CD4-positive, alpha-beta T cell treated with Interleukin-4 for 4 hours (primary cell): ENCODE measurements at places on chromosomes 11 and 22.

DNA sequence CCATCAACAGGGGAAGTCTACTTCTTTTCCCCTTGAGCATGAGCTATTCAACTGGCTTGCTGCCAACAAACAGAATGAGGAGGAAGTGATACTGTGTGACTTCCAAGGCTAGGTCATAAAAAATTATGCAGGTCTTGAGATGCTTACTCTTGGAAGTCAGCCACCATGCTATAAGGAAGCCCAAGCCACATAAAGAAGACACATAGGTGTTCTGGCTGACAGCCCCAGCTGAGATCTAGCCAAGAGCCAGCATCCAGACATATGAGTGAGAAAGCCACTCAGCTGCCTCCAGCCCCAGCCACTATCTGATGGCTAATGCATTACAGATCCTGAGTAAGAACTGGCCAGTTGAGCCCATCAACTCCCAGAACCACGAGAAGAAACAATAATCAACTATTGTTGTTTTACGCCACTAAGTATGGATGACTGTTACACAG, 31.0 kb upstream of the PPP2R1B start:
- peak; percentile 5 for DNase-seq

DNA sequence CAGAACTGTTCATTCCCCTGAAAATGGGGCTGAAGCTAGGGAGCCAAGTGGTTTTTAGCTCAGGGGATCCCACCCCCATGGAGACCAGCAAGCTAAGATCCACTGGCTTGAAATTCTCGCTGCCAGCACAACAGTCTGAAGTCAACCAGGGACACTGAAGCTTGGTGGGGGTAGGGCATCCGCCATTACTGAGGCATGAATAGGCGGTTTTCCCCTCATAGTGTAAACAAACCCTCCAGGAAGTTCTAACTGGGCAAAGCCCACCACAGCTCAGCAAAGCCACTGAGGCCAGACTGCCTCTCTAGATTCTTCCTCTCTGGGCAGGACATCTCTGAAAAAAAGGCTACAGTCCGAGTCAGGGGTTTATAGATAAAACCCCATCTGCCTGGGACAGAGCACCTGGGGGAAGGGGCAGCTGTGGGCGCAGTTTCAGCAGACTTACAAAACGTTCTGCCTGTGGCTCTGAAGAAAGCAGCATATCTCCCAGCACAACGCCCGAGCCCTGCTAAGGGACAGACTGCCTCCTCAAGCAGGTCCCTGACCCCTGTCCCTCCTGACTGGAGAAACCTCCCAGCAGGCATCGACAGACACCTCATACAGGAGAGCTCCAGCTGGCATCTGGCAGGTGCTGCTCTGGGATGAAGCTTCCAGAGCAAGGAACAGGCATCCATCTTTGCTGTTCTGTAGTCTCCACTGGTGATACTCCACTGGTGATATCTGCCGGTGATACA, 32.7 kb downstream of the GAB4 start:
- DNase-seq = no peak

- DNase-seq = no peak
Measured at GRCh38 chr11:33001281-33001680, 14.4 kb upstream of the DEPDC7 start.

DNA sequence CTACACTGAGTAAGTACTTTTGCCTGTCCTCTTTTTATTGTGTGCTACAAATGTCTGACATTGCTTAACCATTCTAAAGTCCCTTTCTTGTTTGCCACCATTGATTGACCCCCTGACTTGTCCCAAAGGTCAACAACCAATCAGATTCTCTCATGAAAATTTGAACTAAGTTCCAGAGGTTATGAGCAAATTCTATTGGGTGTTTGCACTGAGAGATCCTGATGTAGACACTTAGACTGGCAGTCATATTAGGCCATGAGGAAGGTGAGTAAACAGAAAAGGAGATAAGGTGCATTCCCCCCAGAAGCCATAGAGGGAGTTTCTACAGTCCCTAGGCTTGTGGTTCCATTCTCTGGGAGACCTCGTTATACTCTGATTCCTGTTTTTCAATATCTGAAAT, 101.3 kb upstream of the E2F8 start:
- DNase-seq = no peak

DNA sequence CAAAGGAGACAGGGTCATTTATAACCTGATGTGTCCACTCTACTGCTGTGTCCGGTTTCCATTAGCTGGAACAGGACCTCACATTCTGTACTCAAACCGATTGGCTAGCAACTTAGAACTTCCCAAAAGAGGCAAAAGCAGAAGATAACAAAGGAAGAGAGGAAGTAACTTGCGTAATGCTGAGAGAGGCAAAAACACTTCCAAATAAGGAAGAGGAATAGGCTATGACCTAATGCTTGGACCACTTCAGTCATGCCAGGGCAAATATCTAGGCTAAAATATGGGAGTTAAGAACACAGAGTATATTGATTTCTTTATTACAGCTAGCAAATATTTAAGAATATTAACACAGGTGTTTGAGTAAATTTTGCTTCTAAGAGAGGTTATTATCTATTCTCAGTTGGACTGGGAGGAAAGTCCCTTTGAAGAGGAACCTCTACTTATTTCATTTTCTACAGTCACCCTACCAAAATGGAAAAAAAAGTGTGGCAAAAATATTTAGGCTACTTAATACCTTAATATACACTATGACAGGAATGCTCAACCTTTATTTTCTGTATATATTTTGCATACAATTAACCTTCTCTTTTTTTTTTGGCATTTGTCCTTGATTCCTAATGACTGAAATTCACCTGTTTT, 499.8 kb upstream of the CHORDC1 start:
- DNase-seq = no peak

- no peak for DNase-seq
Measured at GRCh38 chr11:25981998-25982397, 349.9 kb upstream of the ANO3 start.

GRCh38 chr11:61847914-61848581, 19.9 kb downstream of the FADS2 start:
- no peak for DNase-seq

DNA sequence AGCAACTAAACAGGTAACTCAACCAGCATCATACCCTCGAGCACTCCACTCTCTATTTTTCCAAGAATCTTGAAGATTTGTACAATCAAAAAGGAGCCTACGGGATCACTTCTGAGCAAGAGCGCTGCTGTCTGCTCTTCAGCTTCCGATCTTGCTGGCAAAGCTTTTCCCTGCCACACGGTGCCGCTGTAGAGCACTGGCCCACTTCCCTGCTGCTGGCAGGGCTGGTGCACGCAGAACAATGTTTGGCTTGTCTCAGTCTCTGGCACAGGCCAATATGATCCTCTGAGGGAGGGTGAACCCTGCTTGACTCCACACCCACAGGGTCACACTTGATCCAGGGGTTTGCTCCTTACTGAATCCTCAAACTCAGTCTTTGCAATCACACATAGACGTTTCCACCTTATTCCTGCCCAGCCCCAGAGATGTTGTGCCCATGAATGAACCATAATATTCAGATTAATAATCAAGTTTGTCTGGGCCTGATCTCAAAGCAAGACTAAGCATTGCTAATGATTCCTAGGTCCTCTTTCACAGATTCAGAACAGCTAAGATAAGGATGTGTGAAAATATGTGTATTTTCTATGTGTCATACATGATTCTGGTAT, 536.6 kb downstream of the SOX6 start:
- peak; percentile 6 for DNase-seq

DNA sequence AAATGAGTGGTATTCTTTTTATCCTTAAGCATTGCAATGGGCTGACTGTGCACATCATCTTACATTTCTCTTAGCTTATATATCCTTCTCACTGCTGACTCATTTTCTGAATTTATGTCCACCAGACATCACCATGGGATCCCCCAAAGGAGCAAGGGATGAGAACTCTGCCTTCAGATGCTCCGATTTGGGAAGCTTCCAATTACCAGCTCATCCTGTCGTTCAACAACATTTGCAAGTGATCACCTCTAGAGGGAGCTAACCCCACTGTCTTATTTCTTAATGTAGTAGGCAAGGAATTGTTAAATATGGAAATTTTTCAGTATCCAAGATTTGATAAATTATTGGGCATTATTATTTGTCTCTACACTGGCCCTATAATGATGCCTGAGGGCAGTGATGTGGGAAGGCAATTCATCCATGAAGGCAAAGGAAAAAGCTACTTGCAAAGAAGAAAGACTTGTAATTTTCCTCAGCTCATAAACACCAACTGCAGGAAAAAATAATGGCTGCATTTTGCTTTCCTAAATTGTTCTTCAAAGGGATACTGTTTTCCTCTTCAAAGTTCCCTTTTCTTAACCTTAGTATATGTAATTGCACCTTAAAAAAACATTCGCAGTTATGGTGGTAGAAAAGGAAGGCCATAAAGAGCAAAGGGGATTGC, 102.4 kb upstream of the FSHB start:
- DNase-seq = no peak

DNA sequence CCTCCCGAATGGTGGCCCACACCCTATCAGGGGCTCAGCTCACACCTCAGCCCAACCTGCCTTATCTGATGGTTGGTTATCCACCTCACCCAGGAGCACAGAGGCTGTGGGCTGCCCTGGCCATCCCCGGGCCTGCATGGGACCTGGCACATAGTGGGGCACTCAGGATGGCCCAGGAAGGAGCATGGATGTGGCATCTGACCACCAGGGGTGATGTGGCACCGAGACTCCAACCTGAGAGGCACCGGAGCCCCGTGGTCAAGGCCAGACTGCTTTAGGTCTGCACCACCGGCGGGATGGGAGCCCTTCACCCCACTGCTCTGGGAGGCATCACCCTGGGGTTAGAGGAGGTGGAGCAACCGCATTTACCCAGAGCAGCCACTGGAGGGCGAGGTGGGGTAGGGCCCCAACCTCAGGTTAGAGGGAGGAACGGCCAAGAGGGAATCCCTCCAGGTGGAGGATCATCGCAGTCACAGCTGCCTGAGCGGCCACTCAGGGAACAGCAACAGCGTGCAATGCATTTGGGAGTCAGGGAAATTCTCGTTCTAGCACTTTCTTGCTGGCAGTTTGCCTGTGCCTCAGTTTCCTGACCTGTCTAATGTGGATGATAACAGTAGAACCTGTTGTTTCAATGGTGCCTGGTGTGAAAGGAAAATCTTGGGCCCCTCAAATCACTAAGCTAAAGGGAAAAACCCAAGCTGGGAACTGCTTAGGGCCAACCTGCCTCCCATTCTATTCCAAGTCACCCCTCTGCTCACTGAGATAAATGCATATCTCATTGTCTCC, 52.9 kb upstream of the CARS1 start:
- peak; percentile 12 for DNase-seq

DNA sequence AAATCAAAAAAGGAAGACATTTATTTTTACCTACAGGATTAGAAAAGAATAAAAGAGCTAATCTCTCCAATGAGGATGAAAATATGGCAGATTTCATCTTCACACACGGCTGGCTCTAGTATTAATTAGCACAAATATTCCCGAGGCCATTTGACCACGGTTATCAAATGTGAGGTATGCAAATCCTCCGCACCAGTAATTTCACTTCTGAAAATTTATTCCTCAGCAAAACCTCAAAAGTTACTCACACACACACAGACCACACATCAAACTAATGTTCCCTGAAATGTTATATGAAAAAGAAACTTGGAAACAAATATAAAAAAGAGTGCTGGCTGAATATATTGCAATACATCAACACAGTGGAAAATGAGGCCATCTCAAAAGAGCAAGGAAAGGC, 32.8 kb downstream of the CELSR1 start:
- DNase-seq = no peak

- DNase-seq = no peak
Measured at GRCh38 chr22:35575116-35575748, 34.6 kb downstream of the RASD2 start.

DNA sequence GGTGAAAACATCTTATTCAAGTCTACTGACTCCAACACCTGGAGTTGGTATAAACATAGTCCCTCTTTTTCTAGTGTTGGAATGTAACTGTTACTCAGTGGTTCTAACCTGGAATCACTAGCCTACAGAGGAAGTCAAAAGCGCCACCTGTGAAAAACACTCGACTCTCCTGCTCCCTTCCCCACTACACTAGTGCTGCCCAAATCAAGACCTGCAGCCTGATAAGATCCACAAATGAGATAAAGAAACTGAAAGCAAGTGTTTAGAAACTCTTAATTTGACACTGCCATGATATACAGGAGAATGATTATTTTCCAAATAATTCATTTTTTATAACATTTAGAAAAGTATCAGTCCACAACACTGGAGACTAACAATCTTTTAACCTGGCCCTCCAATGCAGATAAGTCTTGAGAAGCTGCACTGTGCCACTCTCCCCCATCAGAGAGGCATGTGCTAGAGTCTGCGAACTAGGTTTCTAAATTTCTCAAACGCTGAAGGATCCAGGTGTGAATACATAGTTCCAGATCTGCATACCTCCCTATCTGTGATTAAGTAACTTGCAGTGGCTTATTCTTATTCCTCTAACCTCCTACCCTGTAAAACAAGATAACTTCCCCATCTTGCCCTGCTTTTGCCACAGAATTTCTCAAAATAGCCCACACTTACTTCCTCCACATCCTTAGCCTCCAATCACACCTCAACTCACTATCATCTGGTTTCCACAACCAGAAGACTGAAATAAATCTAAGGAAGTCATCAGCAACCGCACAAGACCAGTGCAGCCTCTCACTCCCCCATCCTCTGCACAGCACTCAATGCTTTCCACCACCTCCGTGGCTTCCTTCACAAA, 88.1 kb downstream of the RRAS2 start:
- peak; percentile 26 for DNase-seq

GRCh38 chr11:45053736-45054446, 92.5 kb upstream of the PRDM11 start:
- no peak for DNase-seq

- no peak for DNase-seq
Measured at GRCh38 chr11:129191649-129192048, 476 bp downstream of the ARHGAP32 start.

DNA sequence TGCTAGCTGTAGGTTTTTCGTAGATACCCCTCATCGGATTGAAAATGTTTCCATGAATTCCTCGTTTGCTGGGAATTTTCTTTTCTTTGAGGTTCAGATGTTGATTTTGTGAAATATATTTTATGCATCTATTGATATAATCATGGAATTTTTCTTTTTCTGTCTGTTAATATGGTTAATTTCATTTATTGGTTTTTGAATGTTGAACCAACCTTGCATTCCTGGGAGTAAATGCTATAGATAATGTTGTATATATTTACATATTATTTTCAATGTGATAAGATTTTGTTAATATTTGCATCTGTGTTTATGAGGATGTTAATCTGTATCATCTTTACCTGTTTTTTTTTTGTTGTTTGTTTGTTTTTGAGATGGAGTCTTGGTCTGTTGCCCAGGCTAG, 10.6 kb upstream of the NDUFA6 start:
- DNase-seq = no peak

DNA sequence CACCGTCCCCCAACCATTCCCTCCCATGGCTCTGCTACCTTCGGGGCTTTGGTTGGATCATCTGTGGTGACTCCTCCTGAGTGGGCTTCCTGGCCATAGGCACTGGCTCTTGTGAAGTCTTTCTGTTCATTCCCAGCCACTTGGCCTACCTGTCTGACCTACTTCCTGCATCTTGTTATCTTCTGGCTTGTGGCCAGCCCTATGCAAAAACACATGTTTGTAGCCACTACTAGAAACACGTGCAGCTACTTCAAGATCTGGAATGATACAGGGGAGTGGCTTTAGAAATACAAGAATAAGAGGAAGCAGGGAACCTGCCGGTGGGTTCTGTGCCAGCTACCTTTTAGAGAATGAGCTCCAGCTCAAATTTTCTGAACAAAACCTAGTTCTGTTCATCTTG, 20.9 kb downstream of the RCOR2 start:
- DNase-seq = no peak

- DNase-seq = no peak
Measured at GRCh38 chr11:10390375-10390774, 64.7 kb upstream of the AMPD3 start.

GRCh38 chr11:78147807-78148206, 8.4 kb upstream of the ALG8 start:
- DNase-seq = no peak

GRCh38 chr11:59144096-59144495, 1.4 kb downstream of the FAM111A start:
- DNase-seq = no peak
